ENCODE measurements at places on chromosomes 7 and 10.

GRCh38 chr10:65166272-65166671 lies 1645.1 kb downstream of the REEP3 start:
- DNase-seq, result no peak

DNA sequence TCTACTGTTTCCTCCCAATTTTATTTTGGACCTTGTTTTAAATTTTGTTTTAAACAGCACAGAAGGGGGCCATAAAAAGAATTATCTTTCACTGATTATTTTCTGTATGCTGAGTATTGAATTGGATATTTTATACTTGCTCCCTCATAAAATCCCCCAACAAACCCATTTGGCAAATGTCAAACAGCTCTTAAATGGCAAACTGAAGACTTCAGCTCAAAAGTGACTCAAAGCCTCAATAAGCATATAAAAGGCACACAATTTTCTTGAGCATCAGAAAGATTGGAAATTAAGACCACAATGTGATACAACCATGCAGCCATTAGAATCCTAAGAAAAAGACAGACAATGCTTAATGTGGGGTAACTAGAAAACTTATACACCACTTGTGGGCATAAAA lies 199.2 kb downstream of the SEMA3E start:
- DNase-seq, result no peak

DNA sequence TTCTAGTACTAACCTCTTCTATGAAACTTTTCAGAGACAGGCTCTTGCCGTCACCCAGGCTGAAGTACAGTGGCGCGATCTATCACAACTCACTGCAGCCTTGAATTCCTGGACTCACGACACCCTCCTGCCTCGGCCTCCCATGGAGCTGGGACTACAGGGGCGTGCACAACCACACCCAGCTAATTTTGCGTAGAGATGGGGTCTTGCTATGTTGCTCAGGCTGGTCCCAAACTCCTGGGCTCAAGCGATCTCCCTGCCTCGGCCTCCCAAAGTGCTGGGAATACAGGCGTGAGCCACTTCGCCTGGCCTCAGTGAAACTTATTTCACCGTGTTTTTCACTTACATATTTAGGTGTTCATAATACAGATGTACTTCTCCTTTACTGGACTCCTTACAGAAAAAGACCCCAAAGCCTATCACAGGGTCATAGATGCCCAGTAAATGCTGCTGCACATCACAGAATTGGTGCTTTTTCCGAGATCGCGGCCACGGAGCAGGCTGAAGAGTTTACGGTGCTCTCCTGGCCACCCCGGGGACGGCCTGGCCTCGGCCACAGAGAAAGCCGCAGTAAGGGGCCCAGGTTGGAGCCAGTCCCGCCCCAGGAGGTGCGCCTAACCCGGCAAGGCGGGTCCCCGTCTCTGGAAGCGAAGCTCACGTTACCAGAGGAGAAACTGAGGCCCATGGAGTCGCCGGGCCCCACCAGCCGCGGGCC lies 595 bp downstream of the TBL2 start:
- no peak for DNase-seq

- peak; percentile 26 for DNase-seq
These were observed 26.3 kb downstream of the NPTX2 start for GRCh38 chr7:98643236-98643985.

DNA sequence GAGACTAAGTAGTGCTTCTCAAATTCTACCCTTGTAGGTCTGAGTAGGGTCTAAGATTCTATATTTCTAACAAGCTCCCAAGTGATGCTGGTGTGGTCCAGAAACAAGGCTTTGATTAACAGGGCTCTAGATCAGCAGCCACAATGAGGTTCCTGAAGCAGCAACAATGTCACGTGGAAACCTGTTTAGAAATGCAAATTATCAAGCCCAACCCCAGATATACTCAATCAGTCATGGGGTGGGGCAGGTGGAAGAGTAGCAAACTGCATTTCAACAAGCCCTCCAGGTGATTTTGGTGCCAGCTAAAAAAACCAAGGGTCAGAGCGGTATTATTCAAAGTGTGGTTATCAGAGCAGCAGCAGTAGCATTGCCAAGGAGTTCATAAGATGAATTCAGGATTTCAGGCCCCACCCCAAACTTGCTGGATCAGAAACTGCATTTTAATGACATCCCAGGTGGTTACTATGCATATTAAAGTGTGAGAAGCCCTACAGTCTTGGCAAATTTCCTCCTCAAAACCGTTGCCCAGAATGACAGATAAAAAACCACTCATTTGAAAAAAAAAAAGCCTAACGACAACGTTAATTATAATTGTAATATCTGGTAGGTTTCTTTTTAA lies 199.2 kb downstream of the AHR start:
- no peak for DNase-seq

GRCh38 chr7:45000093-45001032 lies at the start of gene CCM2:
CCM2 (plus strand) TSS chr7:45000201; CDS start chr7:45000334, 133 bp downstream.
- no peak for DNase-seq

- no peak for DNase-seq
These were observed 6.8 kb upstream of the RASSF4 start for GRCh38 chr10:44952779-44953231.

DNA sequence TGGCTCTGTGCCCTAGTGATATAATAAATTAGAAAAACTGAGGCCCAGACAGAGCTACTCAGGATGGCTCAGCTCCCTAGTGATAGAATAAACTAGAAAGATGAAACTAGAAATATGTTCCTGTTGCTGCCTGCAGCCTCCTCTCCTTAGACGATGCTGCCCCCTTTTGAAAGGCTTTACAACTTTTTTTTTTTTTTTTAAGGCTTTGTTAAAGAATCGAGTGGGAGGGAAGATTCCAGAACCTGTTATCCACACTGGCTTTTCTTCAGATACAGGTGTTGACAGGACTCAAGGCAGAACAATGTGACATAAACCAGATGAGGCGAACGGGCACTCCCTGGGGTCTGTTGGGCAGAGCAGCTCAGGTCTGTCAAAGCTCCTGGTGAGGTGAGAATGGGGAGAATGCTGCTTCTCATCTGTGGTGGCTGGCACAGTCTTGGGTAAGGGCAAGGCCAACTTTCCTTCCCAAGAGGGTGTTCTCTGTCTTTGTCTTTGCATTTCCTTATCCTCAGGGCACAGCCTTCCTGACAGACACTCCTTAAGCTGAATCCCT lies 175.1 kb downstream of the COBL start:
- DNase-seq, result no peak

DNA sequence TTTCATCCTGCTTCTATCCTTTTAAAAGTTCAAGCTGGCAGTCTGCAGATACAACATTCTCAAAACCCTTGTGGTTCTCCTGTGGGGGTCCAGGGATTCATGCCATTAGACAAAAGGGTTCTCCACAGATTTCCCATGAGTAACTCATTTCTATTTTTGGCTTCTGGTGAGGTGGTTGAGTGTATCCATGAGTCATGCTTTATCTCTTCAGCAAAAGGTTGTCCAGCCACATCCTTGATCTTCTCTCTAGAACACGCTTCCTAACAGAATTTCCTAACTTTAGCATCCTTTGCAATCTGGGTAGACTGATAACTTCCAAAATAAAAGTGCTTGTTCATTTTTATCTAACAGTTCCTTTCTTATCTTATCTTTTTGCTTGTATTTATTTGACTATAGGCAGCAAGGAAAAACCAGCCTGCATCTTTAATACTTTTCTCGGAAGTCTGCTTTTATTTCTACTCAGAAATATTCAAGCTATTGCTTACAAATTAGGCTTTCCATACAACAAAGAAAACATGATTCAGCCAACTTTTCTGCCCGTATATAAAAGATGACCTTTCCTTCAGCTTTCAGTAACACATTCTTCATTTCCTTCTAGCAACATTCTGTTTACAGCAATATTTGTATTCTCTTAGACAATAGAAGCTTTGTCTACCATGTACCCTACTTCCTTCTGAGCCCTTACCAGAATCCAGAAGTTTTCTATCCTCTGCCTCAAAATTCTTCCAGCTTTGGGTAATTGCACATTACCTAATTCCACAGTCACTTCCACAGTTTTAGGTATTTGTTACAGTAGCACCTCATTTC lies 79.3 kb upstream of the IL6 start:
- DNase-seq, result no peak

- no peak for DNase-seq
These were observed 19.7 kb downstream of the TRUB1 start for GRCh38 chr10:114957673-114958072.

- DNase-seq, result no peak
These were observed 38.2 kb downstream of the SVOPL start for GRCh38 chr7:138662991-138663320.

GRCh38 chr7:150722431-150722931 lies 6.1 kb downstream of the GIMAP1 start:
- DNase-seq, result no peak

DNA sequence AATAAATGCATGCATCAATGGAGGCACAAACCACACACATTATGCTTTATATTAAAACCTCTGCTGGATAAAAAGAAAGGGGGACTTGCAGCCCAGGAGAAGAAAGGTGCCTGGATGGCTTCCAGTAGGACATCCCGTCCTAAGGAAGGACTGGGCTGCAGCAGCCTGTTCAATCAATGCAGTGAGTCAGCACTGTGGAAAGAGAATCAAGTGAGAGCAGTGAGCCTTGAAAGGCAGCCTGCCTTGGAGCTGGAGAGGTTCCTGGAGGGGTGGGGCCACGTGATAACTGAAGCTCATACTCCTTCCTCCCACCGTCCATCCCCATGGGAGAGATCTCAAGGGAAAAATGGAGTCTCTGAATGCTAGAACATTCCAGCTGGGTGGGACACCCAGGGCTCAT lies 501.2 kb downstream of the ADRA2A start:
- no peak for DNase-seq

- no peak for DNase-seq
These were observed 124.4 kb upstream of the RNF32 start for GRCh38 chr7:156515911-156516790.

- DNase-seq, result no peak
These were observed 17.3 kb upstream of the FOXL3 start for GRCh38 chr7:272631-273030.

GRCh38 chr10:35784751-35785150 lies 142.7 kb upstream of the FZD8 start:
- no peak for DNase-seq

- no peak for DNase-seq
These were observed 184.4 kb downstream of the GRID1 start for GRCh38 chr10:86182150-86182549.

DNA sequence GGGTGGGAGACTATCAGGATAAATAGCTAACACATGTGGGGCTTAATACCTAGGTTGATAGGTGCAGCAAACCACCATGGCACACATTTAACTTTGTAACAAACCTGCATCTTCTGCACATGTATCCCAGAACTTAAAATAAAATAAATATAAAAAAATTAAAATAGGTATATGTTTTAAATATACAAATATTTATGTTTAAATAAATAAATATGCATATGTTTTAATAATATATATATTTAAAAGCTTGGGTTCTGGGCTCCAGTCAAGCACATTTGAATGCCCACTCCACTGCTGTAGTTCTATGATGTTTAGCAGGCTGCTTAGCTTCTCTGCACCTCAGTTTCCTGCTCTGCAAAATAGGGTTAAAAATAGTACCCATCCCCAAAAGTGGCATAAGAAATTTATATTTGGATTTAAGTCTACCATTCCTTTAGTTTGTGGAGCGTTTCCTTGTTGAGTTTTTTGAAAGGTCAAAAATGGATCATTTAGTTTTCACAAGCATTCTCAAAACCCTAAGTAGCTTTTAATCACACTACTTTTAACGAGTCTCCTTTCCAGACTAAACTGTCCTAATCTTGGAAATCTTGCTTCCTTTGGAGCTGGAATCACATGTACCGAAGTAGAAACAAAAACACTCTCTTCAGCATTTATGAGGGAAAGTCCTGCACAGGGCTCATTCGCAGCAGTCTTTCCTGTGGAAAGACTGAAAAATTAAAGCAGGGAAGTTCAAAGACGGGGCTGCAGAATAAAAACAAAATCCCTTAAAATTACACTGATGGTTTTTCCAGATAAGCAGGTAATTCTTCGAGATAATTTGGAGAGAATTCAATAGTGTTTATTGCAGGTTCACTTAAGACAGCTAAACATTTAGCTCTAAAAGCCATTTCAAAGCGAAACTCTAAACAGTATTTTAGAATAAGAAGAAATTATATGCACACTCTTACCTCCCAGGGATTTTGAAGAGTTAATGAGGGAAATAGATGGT lies 111.7 kb upstream of the LYZL1 start:
- DNase-seq, result no peak

GRCh38 chr10:86965986-86966654 lies 2.2 kb upstream of the ADIRF start:
- DNase-seq, result peak; percentile 59

DNA sequence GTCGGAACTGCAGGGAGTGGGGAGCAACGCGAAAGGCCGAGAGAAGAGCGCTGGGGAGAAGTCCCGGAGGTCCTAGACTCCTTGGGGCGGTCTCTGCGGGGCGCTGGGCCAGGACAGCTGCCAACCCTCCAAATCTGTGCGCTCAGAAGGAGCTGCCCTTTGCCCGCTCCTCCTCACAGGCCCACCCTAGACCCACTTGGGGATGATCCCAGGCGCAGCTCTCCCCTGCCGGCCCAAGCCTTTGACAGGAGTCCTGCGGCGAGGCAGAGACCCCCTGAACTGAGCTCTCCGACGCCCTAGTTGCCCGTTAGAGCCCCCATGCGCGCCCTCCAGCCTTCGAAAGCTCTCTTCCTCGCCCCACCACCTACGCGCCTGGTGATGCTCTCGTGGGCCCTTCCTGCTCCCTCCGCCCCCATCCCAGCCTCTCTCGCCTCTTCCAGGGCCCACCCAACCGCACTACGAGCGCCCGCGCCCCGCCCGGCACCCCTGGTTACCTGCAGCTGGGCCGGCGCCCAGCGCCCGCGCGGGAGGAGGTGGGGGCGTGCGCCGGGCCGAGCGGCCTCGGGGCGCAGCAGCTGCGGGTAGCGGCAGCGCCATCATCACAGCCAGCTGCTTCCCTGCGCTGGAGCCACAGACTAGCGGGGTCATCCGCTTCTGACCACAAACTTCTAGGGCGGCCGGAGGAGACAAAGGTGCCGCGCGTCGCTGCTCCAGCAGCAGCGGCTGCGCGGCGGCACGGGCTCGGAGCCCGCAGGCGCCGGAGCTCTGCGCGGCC lies 353.4 kb downstream of the DNAJB6 start:
- no peak for DNase-seq

DNA sequence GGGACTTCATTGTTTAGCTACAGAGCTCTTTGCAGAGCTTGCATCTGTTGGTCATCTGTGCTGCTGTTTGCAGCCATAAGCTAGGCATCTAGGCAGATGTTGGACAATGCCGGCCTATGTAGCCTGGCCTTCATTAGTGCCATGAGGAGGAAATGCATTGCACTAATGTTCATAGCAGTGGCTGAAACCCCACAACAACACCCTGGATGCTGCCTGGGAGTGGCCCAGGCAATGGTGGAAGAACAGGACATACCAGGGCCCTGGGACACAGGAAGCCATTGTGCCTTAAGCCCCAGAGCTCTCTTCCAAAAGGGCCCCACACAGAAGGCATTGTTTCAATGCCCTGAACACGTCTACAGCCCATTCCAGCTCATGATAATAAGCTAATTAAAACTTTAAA lies 131.5 kb upstream of the LYZL1 start:
- no peak for DNase-seq

Data from GM12878 (cell line).